ENCODE measurements at places on chromosomes 1 and 21.

DNA sequence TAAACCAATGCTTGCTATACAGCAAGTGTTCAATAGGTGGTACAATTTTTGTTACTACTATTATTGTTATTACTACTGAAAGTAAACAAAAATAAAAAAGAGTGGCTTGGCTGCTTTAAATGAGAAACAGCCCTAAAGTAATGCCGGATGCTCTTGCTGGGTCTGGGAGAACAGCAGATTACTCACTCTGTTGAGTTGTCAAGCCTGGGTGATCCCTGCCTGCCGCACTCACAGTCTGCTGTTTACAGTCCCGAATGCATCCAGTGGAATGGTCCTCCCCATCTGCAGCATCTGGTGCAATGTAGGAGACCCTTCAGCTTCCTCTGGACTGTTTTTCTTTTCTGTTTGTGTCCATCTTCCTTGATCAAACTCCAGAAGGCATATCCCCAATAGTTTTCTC is 102.7 kb upstream of the IVNS1ABP start:
- no peak for DNase-seq

GRCh38 chr1:185305419-185305818 is 11.6 kb downstream of the IVNS1ABP start:
- DNase-seq: no peak

GRCh38 chr1:226135709-226136108 is 50.8 kb downstream of the ACBD3 start:
- no peak for DNase-seq

DNA sequence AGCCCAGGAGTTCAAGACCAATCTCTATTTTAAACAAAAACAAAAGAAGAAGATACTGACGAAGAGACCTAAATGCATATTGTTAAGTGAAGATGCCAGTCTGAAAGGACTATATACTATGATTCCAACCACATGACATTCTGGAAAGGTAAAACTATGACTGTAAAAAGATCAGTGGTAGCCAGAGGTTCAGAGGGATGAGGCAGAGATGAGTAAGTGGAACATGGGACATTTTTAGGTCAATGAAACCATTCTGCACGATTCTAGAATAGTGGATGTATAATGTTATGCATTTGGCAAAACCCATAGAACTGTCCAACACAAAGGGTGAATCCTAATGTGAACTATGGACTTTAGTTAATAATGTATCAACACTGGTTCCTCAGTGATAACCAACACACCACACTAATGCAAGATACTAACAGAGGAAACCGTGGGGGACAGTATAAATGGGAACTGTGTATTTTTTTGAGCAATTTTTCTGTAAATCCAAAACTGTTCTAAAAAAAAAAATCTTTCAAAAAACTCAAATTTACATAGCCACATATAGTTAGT is 8.2 kb downstream of the RC3H1 start:
- DNase-seq: no peak

DNA sequence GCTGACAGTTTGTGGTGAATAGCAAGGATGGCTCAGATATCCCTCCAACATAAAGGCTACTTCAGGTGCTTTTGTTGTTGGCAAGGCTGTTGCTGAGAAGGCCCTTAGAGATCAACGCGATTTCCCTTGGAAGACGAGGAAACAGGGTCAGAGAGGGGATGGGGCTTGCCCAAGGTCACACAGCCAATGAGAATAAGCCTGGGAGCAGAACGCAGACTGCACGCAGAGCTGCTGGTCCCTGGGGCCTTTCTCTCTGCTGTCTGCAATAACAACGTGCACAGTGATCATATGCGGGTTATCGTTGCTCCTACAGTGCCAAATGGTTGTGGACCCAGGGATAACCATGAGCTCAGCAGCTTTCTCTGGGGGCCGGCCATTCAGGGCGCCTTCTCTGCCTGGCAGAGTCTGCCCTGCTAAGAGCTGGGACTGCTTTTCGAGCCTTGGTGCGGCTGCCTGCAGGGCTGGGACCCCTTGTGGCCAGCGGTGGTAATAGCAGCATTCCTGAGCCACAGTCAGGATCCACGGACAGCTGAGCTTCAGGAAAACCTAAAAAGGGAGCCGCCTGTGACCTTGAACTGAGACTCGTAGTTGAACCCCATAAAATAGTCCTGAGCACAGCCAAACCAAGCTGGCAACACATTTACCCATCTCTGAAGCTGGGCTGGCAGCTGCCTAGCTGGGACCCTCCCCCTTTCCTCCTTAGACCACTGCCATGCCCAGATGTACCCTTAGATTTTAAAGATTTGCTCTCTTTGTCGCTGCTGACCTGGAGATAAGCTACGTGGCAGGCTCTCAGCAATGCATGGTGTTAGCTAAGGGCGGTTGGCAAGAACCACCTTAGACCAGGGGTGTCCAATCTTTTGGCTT is 39.8 kb downstream of the HTR6 start:
- DNase-seq: no peak

GRCh38 chr21:26124896-26125295 is 45.7 kb downstream of the APP start:
- no peak for DNase-seq

GRCh38 chr1:44811234-44811633 is 2.9 kb downstream of the BTBD19 start:
- DNase-seq: no peak

DNA sequence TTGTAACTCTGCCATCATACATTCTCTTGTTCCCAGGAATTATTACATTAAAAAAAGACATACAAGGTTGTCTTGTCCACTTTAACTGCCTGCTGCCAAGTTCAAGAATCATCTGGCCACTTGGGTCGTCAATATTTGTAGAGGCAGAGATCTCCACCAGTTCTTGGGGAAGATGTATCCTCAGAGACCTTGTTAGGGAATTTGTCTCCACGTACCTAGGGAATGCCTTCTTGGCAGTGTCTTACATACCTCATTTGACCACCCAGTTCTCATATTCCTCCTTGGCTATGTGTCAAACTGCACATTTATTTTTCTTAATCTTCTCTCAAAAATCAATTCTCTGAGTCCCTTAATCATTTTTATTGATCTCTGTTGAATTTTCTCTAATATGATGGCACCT is 266.0 kb downstream of the SPATA17 start:
- no peak for DNase-seq

DNA sequence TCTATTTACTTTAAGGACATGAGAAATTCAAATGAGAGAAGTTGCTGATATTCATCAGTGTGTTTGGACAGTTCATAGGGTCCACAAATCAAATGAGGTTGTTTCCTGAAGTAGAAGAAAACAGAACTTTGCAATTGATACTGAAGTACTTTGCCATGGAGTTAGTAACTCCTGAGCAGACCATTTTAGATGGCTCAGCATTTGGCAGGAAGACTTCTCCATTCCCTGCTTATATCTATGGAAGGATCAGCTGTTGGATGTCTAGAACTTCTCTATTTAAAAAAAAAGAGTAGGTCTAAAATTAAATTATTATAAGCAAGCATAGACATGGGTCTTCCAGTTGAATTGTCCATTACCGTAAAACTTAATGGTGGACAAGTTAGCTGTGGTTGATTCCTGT is 5.1 kb downstream of the TMEM167B start:
- DNase-seq: no peak

GRCh38 chr1:183454377-183454776 is 17.9 kb upstream of the SMG7 start:
- DNase-seq: no peak

GRCh38 chr1:201023517-201023902 is at the start of gene KIF21B:
KIF21B (minus strand) TSS chr1:201023714; CDS start chr1:201023383, 331 bp downstream.
- DNase-seq: peak; percentile 52

DNA sequence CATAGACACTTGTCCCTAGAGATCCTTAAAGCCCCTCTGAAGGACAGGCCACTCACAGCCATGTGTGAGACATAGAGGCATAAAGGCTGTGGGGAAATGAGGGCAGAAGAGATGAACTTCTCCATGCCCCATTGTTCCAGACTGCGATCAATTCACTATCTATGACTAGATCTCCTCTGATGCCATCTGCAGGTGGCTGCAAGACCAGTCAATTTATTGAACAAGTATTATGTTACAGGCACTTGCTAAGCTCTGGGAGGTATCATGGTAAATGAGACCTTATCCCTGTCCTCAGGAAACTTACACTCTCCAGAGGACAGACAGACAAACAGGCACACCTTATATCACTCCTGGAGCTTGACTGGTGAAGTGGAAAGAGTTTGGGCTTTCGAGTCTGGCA is 22.9 kb downstream of the UBIAD1 start:
- DNase-seq: no peak

- DNase-seq: no peak
These were observed 360.4 kb upstream of the NR5A2 start for GRCh38 chr1:199667089-199667488.

GRCh38 chr1:183051546-183051945 is 28.3 kb downstream of the LAMC1 start:
- no peak for DNase-seq

- DNase-seq: no peak
These were observed 27.8 kb upstream of the CTTNBP2NL start for GRCh38 chr1:112368198-112368597.

- DNase-seq: no peak
These were observed 114.2 kb downstream of the TGFBR3 start for GRCh38 chr1:91771717-91772116.
